ENCODE measurements at places on chromosomes 6 and 20.
A peak's percentile ranks its signal among the peaks of the same experiment; 100 is the strongest.

DNA sequence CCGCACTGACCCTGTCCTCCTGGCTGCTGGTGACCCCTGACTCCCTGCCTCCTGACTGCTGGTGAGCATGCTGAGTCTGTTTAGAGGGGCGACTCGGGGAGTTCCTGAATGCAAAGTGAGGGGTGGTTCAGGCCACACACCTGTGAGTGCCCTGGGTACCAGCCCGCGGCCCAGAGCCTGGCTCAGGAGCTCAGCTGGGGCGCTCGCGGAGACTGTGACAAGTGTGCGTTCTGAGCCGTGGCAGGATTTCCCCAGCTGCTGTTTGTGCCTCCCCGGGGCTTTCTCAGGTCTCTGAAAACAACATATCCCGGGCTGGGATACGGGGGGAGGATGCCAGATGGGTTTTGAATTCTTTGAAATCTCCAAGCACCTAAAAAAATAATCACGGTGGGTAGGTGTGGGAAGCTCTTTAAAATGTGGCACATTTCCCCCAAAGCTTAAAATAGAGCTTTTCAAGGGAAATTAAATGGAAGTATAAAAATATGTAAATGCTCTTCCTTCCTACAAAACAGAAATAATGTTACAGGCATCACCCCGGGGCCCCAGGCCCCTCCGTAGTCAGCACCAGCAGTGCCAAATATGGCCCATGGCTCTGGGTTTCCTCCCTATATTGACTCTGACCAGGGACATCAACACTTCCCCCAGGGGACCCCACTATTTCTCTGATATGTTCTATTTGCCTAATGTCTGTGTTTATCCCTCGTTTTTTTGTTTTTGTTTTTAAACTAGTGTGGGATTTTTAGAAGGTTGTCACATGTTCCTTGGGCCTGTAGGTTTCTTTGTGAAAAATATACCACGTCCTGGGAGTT lies 49.9 kb upstream of the TAGAP start:
- no peak for DNase-seq

GRCh38 chr6:8436966-8437365 lies 1.6 kb upstream of the SLC35B3 start:
- no peak for DNase-seq

GRCh38 chr6:17638212-17638715 lies 38.2 kb downstream of the FAM8A1 start:
- DNase-seq: no peak

DNA sequence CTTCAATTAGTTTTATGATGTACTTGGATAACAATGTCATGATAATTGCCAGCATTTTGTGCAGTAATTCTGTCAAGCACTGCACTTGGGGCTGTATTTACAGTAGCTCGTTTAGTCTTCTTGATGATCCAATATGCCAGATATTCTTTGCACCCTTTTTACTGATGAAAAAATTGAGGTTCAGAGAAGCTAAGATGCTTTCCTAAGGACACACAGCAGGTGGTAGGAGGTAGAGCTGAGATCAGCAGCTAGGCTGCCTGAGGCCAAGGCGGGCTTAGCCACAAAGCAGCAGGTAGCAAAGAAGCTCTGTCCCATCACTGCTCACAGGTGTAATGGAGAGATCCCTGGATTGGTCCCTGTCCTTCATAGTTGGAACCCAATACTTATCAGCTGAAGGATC lies 33.3 kb downstream of the SUMO4 start:
- DNase-seq: no peak

- no peak for DNase-seq
These were observed 89.6 kb downstream of the TBC1D7 start for GRCh38 chr6:13238640-13239216.

DNA sequence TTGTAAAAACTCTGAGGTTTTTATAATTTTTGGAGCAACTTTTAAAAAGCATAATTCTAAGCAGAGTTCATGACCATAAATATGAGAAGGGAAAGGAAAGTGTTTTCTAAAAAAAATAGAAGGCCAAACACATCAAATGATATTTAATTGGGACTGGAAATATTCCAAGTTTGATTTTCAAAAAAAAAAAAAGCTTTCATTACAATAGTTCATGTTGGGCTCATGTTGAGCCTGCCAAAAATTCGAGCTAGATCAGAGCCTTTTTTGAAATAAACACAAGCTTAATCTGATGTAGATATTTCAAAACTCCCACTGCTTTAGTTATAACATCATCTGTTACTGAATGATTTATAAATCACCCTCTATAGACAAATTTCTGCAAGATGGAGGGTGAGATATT lies 163.4 kb upstream of the DEFB112 start:
- DNase-seq: no peak

DNA sequence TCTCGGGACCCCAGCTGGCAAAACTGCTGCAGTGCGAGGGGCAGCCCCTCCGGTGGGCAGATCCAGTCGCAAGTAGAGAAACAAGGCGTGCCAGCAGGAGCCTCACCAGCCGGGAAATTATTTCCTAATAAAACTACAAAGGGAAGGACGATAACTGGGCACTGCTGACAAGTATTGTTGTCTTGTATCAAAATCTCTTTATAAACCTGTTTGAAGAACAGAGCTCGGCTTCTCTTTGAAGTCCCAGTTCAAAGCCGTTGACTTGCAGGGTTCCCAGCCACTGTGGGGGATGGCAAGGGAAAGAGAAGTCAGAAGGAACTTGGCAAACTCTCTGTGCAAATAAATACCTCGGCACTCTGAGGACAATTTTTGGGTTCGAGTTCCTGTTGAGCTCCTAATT lies 504.5 kb downstream of the CD83 start:
- DNase-seq: no peak

- DNase-seq: no peak
These were observed 5.9 kb downstream of the RRAGD start for GRCh38 chr6:89406141-89406540.

DNA sequence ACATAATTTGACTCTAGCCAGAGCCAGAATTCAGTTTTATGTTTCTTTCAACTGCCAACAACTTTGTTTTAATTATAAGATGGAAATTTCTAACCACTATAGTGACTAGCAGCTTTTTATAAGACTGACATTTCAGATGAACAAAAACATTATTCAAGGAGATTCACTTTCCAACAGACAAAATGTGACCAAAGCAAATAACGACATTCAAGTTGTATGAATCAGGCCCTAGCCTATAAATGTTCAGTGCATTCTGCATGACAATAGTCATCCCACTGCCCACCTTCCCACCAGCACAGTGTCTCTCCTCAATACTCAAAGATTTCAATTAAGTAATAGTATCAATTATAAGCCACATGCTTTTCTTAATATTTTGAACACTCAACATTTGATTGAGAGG lies 200.7 kb downstream of the KHDC1L start:
- no peak for DNase-seq

DNA sequence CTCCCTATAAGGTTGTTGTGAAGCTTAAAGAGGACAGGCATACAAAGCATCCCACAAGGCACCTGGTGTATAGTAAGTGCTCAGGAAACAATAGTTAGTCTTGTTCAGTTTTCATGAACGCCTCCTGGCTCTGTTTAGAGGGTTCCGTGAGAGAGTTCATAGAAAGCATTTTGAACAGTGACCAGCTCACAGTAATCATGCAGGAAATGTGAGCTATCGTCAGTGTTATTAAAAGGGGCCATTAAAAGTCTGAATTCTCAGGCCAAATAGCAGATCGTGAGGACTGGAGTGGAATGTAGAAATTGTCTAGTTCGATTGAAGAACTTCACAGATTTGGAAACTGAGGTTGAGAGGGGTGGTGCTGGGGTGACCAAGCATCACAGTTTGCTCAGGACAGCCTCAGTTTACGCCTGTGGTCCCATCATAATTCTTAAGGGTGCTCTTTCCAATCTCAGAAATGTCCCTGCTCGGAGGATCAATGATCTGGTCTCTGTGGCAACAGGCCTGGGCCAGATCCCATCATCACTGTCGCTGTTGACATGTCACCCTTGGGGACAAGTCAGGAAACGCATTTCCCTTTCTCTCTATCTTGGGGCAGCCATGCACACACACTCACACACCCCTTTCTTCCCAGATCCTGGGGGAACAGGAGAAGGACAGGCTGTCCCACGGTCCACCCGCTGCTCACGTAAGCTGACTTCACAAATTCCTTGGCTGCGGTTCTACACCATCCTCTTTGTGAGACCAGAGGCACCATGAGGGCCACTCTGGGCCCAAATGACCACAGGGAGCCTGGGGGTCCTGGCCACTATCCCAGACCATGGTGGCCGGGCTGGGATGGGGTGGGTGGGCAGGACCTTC lies 7.2 kb downstream of the TGM2 start:
- DNase-seq: no peak

DNA sequence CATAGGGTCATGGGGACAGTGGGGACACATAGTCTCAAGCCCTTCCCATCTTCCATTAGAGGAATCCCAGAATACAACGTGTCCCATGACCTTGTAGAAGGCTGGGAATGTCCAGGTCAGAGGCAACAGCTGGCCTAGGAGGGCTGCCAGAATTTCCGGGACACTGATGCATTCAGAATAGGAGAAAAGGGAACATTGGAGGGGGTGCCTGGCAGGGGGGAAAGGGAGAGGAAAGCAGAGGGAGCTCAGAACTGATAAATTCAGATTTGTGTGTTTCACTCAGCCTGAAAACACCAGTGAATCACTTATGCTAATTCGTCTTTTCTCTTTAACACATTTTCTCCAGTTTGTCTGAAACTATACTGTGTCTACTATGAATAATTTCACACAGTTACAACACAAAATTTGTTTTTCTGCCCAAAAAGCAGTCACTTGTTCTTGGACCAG lies 35.5 kb upstream of the BMP2 start:
- peak; percentile 29 for DNase-seq

- DNase-seq: no peak
These were observed 8.8 kb upstream of the FBXO30 start for GRCh38 chr6:145823328-145823944.

DNA sequence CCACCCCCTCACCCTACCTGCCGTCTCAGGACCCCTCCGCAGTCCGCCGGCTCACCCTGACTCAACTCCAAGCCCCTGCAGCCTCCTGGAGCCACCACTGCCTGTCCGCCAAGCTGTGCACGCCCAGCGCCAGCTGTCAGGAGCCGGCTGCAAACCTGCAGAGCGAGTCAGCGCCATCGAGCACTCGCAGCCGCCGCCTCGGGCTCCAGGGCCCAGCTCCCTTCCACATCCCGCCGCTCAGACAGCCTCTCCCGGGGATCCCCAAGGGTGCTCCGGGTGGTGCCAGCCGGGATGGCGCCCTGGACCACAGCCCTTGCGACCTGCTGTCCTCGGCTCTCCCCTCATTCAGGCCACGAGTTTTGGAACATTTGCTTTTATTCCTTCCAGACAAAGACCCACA lies 4.3 kb downstream of the TNNC2 start:
- DNase-seq: no peak

DNA sequence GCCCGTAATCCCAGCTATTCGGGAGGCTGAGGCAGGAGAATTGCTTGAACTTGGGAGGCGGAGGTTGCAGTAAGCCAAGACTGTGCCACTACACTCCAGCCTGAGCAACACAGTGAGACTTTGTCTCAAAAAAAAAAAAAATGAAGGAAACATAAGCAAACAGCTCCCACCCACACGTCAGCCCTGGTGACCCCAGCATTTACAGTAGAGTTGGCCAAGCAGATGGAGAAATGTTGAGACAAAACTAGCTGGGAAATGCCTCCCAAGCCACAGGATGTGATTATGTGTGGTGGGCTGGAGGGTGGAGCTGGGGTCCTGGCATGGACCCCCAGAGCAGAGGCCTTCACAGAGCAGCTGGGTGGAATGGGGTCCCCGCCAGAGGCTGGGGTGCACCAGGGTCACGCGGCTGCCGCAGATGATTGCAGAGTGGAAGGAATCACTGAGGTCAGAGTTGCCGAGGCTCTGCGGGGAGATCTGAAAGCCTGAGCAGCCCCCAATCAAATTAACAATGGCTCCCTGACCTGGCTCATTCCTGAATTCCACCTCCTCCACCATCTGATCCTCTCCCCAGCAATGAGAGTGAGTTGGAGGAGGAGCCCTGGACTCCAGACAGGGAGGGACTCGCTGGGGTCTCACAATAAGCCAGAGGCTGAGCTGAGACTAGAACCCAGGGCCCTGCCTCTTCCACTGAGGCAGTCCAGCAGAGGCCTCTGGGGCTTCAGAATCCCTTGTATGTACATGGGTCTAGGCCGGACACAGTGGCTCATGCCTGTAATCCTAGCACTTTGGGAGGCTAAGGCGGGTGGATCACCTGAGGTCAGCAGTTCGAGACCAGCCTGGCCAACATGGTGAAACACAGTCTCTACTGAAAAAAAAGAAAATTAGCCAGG lies 34.7 kb upstream of the TGM2 start:
- DNase-seq: no peak

- DNase-seq: no peak
These were observed 329.1 kb upstream of the RUNX2 start for GRCh38 chr6:44999066-44999465.

DNA sequence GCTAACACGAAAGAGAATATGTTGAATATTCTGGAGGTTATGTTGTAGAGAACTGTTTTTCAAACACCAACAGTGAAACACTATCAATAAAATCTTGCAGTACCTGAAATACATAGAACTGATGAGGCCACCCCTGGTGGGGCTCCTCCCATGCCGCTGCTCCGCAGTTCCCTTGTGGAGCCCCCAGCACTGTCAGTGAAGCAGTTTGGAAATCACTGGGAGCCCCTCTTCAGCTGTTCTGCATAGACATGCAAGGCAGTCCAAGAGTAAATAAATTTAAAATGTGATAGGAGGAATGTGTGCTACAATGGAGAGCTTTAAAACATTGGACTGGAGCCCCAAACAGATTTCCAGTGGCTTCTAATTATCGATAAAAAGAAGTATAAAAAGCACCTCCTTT lies 189.4 kb downstream of the FNDC1 start:
- DNase-seq: no peak

DNA sequence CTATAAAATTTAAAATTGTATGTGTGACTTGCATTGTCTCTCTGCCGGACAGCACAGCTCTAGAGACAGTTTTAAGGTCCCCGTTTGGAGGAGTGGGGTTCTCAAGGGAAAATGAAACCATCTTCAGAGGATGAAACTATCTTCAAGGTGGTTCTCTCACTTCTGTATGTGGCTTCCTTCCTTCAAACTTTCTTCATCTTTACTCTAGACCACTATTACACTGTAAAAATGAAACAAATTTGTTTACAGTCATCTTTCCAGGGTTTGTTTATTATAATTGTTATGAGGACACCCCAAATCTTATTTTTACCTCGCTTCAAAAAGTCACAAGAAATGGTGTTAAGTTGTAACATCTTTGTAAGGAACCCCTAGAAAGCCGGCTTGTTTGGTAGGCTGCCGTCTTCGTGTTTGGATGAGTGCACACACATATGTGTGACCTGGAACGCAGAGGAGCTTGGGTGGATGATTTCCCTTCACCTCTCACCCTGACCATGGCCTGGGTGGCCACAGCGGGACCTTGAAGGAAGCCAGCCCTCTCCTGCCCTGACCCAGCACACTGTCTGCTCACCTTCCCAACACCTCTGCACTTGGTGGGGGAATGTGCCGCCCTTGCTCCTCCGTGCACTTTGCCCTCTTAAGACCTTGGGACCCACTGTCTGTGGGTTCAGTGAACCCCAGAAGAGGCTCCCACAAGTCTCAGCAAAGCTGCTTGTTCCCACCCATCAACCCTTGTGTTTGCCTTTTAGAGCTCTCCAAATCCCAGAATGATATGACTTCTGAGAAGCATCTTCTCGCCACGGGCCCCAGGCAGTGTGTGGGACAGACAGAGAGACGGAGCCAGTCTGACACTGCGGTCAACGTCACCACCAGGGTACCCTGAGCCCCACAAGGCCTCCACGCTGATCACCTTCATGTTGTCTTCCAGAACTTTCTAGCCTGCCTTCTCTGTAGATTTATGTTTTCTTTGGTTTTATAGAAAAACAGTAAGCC lies 67.8 kb downstream of the SYTL3 start:
- no peak for DNase-seq
